ENCODE measurements at places on chromosomes 6 and 20.
A peak's percentile ranks its signal among the peaks of the same experiment; 100 is the strongest.

- H3K27ac ChIP-seq = no peak overlapping the region
- no peak for DNase-seq
- no peaks in the 10 kb centered on the region for H3K4me1 ChIP-seq
These were observed 79.8 kb downstream of the SULF2 start for GRCh38 chr20:47705497-47705856.

GRCh38 chr6:142735204-142735603, 209.8 kb downstream of the HIVEP2 start:
- H3K27me3 ChIP-seq = no peaks in the 10 kb centered on the region
- no peaks in the 10 kb centered on the region for H3K4me1 ChIP-seq
- no peak overlapping the region for H3K4me3 ChIP-seq
- no peak for DNase-seq

DNA sequence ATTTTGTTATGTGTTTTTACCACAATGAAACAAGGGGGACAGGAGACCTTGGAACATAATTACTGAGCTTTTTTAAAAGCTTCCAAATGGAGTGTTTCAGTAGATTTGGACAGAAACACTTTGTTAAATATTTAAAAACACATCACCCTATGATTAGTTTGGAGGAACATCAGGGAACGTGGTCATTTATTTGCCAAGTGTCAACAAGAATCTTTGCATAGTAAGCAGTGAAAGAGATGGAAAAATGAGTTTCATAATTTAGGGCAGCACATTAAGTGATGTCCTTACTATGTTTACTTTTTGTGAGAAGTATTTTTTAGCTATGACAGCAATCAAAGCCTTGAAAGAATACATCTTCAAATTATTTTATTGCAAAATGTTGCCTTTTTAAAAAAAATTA, 82.6 kb downstream of the PROKR2 start:
- DNase-seq = no peak
- peaks cover 2% of the 10 kb centered on the region for H3K36me3 ChIP-seq
- H3K27ac ChIP-seq = no peak overlapping the region
- no peaks in the 10 kb centered on the region for H3K4me1 ChIP-seq
- peaks cover 37% of the 10 kb centered on the region for H3K27me3 ChIP-seq

- peak; percentile 60 for DNase-seq
- H3K4me3 ChIP-seq = peak within 1 kb of the TSS; percentile 98
- no peaks in the 10 kb centered on the region for H3K27me3 ChIP-seq
- peaks cover 14% of the 10 kb centered on the region for H3K36me3 ChIP-seq
These were observed at the start of gene HLA-DRB1 for GRCh38 chr6:32589596-32590449. Gene HLA-DRB1 (minus strand): TSS chr6:32589848. CDS start chr6:32589742, 106 bp downstream.

DNA sequence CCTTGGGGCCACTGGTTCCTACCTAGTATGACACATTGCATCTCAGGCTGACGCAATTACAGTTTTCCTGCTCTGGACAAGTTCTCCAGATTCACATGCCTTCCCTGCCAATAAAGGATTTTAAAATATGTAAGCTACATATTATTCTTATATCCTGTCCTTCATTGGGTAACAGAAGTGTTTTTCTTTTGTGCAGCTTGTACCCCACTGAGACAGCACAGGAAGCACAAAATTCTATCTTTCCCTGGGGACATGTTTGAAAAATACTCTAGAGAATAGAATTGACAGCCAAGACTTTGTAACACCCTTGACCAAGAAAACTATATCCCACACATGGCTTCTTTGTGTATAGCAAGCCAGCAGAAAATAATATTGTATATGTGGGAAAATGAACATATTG, 456.8 kb downstream of the MAFB start:
- DNase-seq = no peak
- H3K36me3 ChIP-seq = no peaks in the 10 kb centered on the region
- no peaks in the 10 kb centered on the region for H3K27me3 ChIP-seq
- H3K4me3 ChIP-seq = no peak overlapping the region

GRCh38 chr20:51310216-51310615, 232.3 kb downstream of the NFATC2 start:
- no peaks in the 10 kb centered on the region for H3K36me3 ChIP-seq
- no peak for DNase-seq
- H3K27me3 ChIP-seq = no peaks in the 10 kb centered on the region
- no peak overlapping the region for H3K4me3 ChIP-seq
- H3K27ac ChIP-seq = no peak overlapping the region

DNA sequence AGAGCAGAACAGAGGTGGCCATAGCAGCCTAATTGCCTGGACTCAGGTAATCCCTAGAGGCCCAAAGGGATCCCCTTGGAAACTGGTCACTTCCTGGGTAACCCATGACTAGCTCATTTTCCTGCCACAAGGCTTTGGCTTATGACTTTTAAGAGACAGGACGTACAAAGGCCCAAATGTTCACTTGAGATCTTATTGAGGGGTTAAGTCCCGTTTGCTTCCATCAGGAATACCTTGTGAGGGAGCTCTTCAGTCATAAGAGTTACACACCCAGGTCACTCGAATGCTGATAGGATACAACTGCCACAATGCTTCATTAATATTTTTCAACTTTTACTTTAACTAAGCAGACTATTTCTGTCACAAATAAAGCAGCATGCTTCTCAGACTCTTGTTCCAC, 51.7 kb downstream of the TMEM170B start:
- no peaks in the 10 kb centered on the region for H3K36me3 ChIP-seq
- H3K4me3 ChIP-seq = no peak overlapping the region
- no peak overlapping the region for H3K27ac ChIP-seq
- DNase-seq = no peak
- H3K4me1 ChIP-seq = no peaks in the 10 kb centered on the region

- no peaks in the 10 kb centered on the region for H3K4me1 ChIP-seq
- no peak for DNase-seq
- H3K27me3 ChIP-seq = no peaks in the 10 kb centered on the region
- H3K27ac ChIP-seq = no peak overlapping the region
- no peak overlapping the region for H3K4me3 ChIP-seq
These were observed 220.3 kb upstream of the LAMP5 start for GRCh38 chr20:9294041-9294440.

DNA sequence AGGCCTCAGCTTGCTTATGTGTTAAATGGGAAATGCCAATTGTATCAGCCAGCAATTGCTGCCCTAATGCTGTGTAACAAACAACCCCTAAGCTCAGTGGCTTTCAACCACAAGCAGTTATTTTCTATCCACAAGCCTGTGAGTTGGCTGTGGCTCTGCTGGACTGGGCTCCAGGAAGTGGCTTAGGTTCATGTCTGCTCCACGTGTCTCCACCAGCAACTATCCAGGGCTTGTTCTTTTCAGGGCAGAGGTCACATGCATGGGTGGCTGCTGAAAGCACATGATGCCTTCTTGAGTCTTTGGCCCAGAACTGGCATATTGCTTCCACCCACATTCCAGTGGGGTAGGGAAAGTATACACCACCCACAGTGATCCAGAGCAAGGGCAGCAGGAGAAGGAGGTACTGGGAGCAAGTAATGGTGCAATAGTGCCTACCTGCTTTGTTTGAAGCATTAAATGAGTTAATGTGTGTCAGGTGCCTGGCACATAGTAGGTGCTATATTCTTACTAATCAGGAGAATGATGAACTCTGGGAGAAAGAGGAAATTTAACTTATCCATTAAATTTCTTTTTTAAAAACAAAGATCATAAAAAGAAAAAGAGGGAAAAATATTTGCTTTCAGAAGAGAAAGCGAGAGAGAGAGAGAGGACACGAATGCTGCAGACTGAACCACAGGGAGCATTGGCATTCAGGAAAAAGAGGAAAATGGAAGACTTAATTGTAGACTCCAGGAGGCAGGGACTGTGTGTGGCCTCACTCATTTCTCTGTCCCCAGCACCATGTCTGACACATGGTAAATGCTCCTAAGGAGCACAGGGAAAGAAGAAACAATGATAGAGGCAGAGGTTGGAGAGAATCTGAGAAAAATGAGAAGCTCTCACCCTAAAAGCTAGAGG, 25.2 kb upstream of the RNF24 start:
- H3K4me3 ChIP-seq = no peak overlapping the region
- H3K36me3 ChIP-seq = peaks cover 2% of the 10 kb centered on the region
- no peaks in the 10 kb centered on the region for H3K27me3 ChIP-seq

GRCh38 chr6:5158180-5158579, 73.0 kb downstream of the PPP1R3G start:
- no peak overlapping the region for H3K27ac ChIP-seq
- H3K4me3 ChIP-seq = no peak overlapping the region
- no peaks in the 10 kb centered on the region for H3K4me1 ChIP-seq
- no peaks in the 10 kb centered on the region for H3K27me3 ChIP-seq

DNA sequence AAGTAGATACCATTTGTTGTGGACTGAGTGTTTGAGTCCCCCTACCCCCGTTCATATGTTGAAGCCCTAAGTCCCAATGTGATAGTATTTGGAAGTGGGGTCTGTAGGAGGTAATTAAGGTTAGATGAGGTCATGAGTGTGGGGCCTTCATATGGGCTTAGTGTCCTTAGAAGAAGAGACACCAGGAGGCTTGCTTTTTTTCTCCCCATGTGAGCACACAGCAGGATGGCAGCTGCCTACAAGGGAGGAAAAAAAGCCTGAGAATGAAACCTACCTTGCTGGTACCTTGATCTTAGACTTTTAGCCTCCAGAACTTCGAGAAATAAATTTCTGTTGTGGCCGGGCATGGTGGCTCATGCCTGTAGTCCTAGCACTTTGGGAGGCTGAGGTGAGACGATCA, 67.9 kb upstream of the TULP4 start:
- peaks cover 37% of the 10 kb centered on the region for H3K4me1 ChIP-seq
- no peak overlapping the region for H3K4me3 ChIP-seq
- DNase-seq = no peak
- no peaks in the 10 kb centered on the region for H3K27me3 ChIP-seq
- peaks cover 4% of the 10 kb centered on the region for H3K36me3 ChIP-seq

DNA sequence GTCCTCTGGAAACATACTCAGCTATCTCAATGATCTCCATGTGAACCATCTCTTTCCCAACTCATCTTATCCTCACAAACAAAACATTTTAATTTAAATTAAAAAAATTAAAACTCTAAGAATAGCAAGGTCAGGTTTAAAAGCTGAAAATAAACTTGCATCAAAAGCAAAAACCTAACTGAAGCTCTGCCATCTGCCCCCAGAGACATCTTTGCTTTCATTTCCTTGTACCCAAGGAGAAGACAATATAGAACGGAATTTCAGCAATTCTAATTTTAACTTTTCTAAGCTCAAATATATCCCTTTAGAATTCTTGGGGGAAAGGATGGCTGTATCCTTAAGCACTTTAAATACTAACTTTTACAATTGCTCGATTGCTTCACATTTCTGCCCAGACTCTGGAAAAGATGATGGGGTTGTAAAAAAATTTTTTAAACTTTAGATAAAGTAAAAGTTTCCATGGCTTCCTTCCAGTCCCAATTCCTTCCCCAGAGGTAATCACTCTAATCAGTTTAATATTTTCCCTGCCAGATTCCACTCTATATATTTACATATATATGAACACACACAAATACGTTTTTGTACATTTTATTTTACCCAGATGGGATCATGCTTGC, 69.2 kb upstream of the SMIM29 start:
- H3K4me1 ChIP-seq = peaks cover 30% of the 10 kb centered on the region
- H3K4me3 ChIP-seq = no peak overlapping the region
- peak overlapping the region; percentile 71 for H3K27ac ChIP-seq
- no peak for DNase-seq

DNA sequence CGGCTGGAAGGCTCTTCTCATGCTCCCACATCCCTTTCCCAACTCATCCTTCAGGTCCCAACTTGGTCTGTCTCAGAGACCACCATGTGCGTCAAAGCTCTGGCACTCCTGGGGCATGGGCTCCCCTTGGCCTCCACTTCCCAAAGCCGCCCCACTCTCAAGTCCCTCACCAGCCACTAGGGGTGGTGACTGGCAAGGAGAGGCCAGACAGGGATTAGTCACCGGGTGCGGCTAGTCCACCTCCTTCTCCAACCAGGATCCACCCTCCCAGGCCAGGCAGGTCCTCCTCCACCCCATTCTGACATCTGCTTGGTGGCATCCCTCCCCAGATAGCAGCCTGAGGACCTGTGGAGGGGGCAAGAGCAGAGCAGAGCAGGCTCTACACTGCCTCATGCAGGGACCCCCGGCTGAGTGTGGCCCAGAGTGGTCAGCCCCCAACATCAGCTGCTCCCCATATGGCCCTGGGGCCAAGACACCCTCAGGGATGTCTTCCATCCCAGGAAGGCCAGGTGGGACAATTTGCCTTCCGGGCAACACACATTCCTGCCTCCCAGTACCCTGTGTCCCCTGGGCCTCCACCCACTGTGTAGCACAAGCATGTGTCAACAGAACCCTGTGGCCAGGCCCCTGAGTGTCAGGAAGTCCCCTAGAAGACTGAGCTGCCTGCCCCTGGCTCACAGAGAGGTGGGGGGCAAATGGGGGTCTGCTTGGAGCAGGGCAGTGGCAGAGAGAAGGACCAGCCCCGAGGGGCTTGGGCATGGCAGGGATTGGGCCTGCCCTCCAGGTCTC, 29.2 kb downstream of the YTHDF1 start:
- no peak overlapping the region for H3K27ac ChIP-seq
- peaks cover 20% of the 10 kb centered on the region for H3K27me3 ChIP-seq
- DNase-seq = no peak
- peaks cover 3% of the 10 kb centered on the region for H3K36me3 ChIP-seq
- H3K4me1 ChIP-seq = no peaks in the 10 kb centered on the region
- no peak overlapping the region for H3K4me3 ChIP-seq

Measured in central memory CD8-positive, alpha-beta T cell (primary cell).